ENCODE measurements at places on chromosomes 1 and 21.

DNA sequence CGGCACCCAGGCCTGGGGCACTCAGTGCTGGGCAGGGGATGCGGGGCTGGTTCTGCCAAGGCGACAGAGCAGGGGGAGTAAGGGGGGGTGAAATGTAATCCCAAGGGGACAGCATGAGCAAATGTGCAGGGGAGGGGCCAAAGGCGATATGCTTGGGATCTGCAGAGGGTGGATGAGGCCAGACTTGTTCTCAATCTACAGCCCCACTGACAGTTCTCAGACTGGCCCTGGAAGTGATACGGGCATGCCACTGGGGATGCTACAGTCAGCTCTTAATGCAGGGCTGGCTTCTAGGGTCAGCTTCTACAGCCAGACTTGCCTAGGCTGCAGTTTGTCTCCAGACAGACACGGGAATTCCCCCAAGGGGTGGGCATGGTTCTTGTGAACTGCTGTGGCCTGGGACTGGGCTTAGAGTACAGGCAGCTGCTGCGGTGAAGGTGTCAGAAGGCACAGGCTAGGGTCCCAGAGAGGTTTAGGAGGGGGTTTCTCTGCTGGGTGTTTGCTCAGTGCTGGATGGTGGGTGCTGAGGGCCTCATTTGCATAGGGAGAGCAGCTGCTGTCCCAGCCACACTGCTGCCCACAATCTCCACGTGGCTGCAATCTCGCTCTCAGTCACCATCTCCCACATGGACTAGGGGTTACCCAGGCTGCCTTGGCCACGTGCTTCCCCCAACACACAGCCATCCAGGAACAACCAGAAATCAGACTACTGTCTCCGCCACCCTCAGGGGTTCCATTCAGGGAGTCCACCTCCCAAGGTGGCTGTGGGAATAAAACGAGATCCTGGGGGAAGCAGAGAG, 190.1 kb downstream of the HIVEP3 start:
- DNase-seq, result no peak

DNA sequence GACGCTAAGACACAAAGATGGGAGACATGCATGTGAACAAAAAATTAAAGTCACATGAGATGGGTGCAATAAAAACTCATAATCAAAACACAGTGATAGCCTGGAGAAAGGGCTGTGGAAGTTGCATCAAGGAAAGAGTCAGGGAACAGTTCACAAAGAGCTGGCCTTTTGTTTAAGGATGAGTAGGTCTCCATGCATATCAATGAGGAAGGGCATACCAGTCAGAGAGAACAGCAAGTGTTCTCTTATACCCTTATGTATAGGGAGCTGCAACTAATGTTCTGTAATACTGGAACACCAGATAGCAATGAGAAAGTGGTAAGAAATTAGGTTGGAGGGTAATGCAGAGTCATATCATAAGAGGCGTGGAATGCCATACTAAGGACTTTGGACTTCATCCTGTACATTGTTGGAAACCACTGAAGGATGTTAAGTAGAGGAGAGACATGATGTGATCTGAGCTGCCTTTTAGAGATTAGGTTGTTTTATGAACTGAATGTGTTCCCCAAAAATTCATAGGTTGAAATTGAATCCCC, 46.7 kb upstream of the SAMD13 start:
- DNase-seq, result no peak

- no peak for DNase-seq
These were observed 922 bp downstream of the CPT2 start for GRCh38 chr1:53197291-53198200.

DNA sequence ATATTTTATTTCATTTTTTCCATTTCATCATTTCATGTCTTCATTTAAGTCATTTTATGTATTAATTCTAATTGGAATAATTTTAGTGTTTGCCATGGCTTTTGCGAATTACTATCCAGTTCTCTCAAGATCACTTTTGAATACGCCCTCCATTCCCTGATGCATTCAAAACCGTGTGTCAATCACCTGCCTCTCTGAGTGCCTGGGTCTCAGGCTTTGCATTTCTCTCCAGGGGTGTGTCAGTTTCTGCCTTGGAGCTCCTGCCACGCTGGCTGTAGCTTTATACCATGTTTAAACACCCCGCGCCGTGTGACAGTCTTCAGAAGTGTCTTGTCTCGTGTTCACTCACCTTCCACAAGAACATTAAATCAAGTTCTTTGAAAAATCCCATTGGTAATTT, 7.4 kb upstream of the DNMT3L start:
- no peak for DNase-seq

DNA sequence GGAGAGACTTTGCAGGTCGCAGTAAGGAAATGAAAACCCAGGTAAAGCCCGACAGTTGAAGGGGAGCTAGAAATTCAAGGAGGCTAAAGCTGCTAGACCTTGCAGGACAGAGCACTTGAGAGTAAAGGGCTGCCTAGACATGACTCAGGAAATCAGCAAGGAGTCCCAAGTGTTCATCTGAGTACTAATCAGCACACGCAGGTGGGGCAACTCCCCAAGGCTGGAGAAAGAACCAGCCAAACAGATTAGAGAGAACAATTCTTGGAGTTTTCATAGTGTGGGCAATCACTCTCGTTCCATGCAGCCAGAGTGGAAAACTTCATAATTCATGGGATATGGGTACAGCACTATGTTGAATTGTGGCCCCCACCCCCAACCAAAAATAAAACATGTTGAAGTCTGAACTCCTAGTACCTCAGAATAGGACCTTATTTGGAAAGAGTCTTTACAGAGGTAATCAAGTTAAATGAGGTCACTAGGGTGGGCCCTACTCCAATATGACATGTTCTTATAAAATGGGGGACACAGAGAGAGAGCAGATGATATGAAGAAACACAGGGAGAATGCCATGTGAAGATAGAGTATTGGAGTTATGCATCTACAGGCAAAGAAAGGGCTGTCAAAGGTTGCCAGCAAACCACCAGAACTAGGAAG, 28.0 kb downstream of the SYDE2 start:
- DNase-seq, result no peak

- DNase-seq, result no peak
These were observed 68.0 kb downstream of the TRIM11 start for GRCh38 chr1:228338521-228339051.

DNA sequence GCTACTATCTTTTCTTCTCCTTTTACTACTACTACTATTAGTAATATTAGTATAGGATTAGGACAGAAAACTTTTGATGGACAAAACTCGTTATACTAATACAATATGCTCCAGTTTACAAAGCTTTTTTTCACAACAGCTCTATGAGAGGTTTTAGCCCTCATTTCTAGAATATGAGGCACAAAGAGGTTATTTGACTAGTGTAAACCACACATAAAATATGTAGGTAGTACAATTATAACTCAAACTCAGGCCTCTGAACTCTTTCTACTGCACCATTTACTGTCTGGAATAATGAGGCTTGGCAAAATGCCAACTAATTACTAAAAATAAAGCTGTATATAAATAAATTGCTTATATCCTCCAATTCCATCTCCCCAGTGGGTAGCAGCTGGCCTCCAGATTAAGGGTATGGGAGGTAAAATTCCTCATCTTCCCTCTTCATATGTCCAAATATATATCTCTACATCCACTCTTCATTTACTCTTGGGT, 99.9 kb downstream of the LYST start:
- no peak for DNase-seq

DNA sequence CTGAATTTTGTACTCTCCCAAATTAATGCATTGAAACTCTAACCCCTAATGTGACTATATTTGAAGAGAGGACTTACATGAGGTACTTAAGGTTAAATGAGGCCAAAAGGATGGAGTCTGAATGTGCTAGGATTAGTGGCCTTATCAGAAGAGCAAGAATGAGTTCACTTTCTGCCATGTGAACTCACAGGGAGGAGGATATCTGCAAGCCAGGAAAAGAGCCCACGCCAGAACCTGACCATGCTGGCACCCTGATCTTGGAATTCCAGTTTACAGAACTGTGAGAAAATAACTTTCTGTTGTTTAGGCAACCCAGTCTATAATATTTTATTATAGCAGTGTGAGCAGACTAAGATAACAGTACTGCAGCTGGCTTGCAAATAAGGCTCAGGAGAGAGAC, 12.2 kb upstream of the FASLG start:
- no peak for DNase-seq

GRCh38 chr1:113681596-113682337, 77.5 kb downstream of the PHTF1 start:
- no peak for DNase-seq

- no peak for DNase-seq
These were observed 448.1 kb upstream of the B3GALT2 start for GRCh38 chr1:193634470-193634869.

DNA sequence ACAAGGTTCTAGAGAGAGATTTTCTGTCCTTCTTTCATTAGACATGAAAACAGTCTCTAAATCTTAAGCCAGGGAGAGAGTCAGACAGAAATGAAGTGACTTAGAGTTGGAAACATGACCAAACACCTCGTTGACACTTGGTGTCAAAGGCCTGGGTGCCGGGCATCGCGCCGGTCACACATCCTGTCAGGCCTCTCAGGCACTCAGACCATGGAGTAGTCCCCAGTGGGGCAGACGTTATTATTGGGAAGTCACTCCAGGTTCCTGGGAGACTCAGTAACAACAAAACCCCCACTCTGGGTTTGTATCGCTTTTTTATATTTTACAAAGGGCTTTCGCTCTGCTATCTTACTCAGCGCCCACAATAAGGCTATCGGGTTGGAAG, 25.8 kb downstream of the KCNN3 start:
- DNase-seq, result no peak

- DNase-seq, result no peak
These were observed 31.8 kb upstream of the OLIG2 start for GRCh38 chr21:32993894-32994293.

- no peak for DNase-seq
These were observed 302.7 kb downstream of the DISC1 start for GRCh38 chr1:231929311-231929710.
